ENCODE measurements at places on chromosomes 4 and X.

- DNase-seq = peak; percentile 38
These were observed 118.6 kb downstream of the PTTG2 start for GRCh38 chr4:38078590-38079421.

GRCh38 chrX:135421932-135422809 lies at the start of gene SMIM10L2A:
TSS of gene SMIM10L2A (plus strand) at chrX:135421944. CDS start at chrX:135422132, 188 bp downstream.
- DNase-seq = no peak

DNA sequence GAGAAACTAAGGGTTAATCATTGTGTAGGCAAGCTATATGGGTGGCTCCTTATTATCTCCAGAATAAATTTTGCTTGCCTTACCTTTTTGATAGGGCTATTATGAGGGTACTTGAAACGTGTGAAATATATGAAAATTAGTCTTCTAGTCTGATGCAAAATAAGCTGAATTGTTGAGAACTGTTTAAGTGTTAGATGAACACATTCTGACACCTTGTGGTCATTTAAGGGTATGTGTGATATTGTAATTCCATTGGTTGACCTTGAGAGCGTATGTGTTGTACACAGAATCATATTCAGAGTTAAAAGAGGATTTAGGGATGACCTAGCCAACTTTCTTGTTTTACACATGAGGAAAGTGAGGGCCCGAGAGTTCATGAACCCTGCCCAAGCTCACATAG lies 44.6 kb upstream of the LINC00632 start:
- no peak for DNase-seq

DNA sequence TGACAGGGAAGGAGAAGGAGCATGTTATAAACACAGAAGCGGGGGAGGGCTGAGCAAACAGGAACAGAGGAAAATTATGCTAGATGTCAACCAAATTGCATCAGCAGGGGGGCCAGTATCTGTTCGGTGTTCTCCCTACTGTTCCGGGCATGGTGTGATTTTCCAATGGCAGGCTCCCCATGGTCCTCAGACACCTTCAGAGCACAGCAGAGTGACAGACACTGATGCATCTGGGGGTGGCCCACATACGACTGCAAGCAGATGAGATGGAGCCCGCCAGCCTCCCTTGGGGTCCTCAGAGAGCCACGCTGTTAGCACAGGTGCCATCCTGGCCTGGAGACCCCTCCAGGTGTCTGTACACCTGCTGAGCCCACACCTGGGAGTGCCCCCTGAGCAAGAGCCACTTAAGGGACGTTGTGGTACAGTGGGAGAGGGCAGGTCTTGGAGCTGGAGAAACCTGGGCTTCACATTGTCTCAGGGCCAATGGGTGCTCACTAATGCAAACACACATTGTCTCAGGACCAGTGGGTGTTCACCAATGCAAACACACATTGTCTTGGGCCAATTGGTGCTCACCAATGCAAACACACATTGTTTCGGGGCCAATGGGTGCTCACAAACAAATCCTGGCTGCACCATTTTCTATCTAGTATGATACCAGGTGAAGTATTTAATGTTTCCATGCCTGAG lies 95.4 kb downstream of the SLC2A9 start:
- no peak for DNase-seq

GRCh38 chr4:20318001-20318908 lies 66.5 kb downstream of the SLIT2 start:
- DNase-seq = no peak

DNA sequence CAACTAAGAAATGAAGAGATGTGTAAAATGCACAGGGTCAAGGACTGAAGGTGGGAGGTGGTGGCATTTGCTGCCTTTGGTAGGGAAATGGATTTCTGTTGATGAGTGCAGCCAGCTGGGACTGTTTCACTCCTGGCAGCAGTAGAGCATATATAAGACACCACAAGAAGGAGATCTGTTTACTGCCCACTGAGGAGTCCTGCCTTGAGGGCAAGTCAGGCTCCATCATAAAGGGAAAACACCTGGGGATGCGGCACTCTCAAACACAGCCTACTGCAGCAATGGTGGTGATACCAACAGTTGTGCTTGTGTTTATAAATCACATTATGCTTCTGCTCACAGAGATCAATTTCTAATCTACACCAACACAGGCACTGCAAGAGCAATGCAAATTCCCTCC lies 222.1 kb downstream of the TACR3 start:
- DNase-seq = no peak

DNA sequence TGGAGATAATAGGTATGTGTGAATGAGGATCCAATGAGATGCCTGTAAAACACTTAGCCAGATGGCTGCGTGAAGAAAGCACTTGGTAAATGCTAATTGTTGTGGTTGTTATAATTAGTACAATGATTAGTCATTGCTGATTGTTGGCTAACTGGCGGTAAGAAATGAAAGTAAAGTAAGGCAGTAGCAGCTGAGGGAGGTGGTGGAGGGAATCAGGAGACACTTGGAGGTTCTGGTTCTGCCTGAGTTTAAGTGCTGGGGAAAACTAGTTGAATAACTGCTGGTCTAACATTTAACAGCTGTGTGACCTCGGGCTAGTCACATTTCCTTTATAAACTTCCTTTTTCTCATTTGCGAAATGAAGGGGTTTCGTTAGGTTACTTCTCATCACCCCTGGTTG lies 30.9 kb downstream of the CD38 start:
- DNase-seq = no peak

DNA sequence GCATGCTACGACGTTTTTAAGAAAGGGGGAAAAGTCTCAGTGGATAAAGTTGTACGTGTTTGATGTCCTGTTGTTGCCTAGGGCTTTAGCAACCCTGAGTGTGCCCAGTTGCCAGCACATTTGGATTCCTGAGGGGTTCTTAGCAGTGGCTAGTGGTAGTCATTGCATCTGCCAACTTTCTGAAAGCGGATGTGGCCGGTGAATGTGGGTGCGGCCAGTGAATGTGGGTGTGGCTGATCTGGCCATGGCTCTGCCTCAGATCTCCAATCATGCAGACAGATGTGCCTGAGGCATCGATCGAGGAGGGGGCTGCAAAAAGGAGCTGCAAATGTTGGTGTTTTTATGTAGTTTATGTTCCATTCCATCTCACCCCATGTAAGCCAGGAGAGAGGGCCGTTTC lies 41.5 kb upstream of the FAT1 start:
- DNase-seq = no peak

- no peak for DNase-seq
These were observed 11.8 kb upstream of the SPON2 start for GRCh38 chr4:1183985-1184773.

GRCh38 chr4:140211161-140211560 lies 57.2 kb upstream of the MAML3 start:
- no peak for DNase-seq

- no peak for DNase-seq
These were observed 768.8 kb downstream of the STPG2 start for GRCh38 chr4:97374526-97374925.

DNA sequence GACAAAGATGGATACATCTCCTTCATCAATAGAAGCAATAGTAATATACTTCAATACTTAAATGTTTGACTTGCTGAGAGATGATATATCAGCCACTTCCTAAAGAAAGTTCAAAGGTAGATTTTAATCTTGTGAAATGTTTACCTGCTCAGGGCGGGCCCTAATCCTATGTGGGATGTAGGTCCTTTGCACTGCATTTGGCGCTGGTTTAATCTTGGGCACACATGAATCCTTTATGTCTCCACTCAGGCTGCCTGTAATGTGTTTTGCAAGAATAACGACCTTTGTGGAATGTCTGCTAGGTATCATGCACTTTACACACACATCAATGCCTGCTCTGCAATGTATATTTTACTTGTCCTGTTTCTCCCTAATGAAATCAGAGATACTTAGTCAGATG lies 368.7 kb downstream of the GBA3 start:
- DNase-seq = no peak

- no peak for DNase-seq
These were observed 59.4 kb upstream of the RBPJ start for GRCh38 chr4:26261405-26261804.

GRCh38 chrX:16771483-16772398 lies 14.5 kb upstream of the TXLNG start:
- peak; percentile 1 for DNase-seq

DNA sequence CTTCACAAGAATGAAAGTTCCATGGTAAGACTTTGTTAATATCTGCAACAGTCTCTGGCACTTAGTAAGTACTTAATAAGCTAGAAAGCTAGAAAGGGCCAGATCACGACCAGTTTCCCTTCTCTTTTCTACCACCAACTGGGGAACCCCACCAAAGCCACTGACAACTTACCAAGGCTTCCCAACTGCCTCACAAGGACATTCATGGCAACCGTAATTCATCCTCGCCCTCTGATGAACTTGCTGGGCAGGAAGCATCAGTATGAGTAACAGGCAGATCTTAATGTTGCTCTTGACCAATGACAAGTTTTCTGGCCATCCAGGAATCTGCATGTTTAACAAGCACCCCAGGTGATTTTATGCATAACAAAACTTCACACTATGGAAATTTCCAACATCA lies 23.2 kb upstream of the ZCCHC13 start:
- DNase-seq = no peak

DNA sequence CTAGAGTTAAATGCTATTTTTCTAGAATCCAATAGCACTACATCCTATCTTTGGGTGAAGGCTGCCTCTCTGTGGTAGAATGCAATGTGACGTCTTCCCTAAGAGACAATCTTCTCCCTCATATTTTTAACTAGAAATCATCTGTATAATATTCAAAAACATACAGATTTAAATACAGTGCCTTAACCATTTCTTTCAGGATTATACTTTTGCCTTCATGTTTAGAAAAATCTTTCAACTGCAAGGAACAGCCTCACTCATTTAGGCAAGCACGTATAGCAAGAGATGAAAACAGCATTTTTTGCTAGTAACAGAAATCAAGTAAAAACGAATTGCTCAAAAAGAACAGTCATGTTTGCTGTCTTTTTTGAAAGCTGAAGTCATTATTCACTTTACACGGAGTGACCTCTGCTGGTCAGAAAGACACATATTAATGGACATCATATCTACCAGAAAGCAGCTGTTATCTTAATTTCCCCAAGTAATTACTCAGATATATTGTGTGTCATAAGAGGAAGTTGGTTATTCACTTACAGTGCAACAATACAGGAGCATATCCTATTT lies 422.3 kb downstream of the STPG2 start:
- no peak for DNase-seq
